Endothelial cell of umbilical vein (primary cell): ENCODE measurements at places on chromosomes 2 and 18. TPM values are rescaled to one million over a fixed set of nuclear protein-coding genes. Genes with fewer than 3 reads are reported as not detected.

The PSMA8 gene
- total RNA-seq = not detected in 2 replicates

The FABP1 gene
- not detected in 2 replicates for total RNA-seq

DNA sequence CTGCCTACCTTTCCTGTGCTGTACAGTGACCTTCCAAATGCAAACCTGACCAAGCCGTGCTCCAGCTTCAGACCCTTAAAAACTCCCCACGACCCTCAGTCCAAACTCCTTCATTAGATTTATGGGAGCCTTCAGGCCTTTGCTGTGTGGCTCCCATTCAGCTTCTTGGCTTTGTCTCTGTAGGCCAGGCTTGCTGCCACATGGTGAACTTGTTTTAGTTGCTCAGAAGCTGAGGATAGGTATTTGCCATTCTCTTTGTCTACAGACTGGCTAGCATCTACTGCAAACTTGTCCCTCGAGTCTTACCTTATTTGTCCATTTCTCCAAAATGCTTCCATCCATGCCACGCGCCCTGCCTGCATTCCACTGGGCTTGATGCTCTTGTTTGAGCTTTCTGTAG lies 49.1 kb downstream of the SOX11 start:
- no peak for DNase-seq

GRCh38 chr18:41923446-41923845 lies 31.6 kb upstream of the PIK3C3 start:
- no peak for DNase-seq

DNA sequence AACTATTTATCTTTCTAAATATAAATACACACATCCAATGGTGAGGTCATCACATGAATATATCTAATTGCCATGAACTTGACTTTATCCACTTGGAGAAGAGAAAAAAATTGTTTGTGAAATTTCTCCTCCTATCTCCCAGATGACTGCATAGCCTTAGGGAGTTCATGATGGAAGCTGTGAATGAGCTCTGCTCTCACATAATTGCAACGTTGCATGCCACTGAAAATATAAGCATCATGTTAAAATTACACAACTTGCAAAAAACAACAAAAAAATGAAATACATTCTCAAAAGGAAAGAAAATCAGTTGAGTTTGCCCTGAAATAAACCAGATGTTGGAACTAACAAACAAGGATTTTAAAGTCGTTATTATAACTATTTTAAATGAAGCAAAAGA lies 50.6 kb upstream of the OSR1 start:
- no peak for DNase-seq

GRCh38 chr18:57110290-57110689 lies 36.6 kb upstream of the BOD1L2 start:
- no peak for DNase-seq
